ENCODE measurements at places on chromosomes 1 and 21.
A peak's percentile ranks its signal among the peaks of the same experiment; 100 is the strongest.

- no peak for DNase-seq
Measured at GRCh38 chr1:157231846-157232525, 93.8 kb upstream of the ETV3 start.

GRCh38 chr1:9603766-9604753, 15.3 kb downstream of the TMEM201 start:
- no peak for DNase-seq

GRCh38 chr1:207873055-207873890, 37.7 kb downstream of the CD34 start:
- peak; percentile 57 for DNase-seq

DNA sequence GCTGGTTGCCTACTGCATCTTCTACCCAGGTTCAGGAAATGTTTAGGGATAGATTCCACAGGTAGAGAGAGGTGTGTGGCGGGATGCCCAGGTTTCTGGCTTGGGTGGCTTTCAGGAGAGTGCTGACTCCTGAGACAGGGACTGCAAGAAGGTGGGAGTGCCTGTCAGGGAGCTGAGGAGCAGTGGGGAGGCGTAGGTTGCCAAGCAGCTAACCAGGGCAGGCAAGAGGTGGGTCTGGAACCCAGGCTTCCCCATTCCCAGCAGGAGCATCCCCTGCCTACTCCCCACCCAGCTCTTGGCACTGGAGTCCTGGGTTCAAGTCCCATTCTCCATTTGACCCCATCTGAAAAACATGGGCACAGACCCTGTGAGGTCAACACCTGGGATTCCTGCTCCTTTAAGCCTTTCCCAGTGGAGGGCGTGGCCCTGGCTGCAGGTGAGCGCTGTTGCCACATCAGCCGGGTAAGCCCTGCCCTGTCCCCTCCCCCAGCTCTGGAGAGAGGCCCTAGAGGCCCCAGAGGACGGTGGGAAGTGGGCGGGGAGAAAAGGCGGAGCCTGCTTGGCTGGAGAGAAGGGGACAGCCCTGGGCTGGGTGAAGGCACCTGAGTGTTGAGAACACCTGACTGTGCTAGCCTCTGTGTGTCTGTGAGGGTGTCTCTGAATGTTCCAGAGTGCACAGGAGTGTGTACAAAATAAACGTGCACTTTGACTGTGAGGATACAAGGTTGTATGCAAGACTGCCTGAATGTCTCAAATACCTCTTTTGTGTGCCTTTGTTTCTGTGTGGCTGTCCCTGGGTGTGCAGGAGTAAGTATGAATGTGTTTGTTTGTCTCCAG, 14.0 kb upstream of the SYNC start:
- DNase-seq = peak; percentile 37

DNA sequence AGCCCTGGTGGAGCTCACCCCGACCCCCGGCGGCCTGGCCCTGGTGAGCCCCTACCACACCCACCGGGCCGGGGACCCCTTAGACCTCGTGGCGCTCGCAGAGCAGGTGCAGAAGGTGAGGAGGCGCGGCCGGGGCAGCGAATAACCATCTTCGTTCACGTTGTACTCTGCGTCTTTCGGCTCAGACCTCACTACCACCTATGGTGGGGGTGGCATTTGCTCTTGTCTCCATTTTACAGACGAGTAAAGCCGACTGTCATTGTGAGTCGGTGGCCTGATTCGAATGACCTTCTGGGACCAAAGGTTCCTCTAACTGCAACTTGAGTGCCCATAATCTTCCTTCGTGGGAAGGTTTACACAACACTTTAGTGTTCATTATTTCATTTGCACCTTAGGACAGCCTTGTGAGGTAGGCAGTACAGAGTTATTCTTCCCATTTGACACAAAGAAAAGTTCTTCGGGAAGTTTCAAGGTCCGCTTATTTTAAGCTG, 506 bp downstream of the C1orf50 start:
- no peak for DNase-seq

DNA sequence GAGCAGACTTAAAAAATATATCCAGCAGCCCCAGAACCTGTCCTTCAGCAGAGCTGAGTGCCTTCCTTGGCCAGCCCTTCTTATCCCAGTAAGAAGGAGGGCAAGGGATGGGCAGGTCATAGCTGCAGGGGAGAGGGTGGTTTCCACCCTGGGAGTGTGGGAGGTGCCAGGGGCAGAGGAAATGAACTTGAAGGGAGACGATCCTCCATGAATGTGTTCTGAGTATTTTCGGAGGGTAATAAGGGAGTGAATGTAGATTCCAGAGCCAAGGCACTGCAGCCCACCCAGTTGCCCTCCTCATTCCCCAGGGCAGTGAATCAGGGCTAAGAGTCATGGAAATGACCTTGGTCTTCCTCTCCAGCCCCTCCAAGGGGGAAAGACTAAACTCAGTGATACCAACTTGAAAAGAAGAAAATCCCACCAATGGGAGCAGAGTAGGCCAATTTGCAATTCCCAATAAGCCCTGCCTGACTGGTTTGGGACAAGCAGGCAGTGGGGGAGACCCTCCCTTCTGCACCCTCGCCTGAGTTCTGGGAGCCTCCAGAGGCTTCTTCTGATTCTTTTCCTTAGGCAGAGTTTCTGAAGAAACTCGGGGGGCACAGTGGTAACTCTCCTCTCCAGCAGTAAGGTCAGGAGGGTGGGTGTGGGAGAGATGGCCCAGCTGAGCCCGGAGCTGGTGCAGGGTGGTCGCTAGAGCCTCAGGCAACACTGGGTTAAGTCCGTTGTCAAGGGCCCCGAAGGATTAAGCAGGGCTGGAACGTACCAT, 4.2 kb downstream of the MYOG start:
- no peak for DNase-seq

DNA sequence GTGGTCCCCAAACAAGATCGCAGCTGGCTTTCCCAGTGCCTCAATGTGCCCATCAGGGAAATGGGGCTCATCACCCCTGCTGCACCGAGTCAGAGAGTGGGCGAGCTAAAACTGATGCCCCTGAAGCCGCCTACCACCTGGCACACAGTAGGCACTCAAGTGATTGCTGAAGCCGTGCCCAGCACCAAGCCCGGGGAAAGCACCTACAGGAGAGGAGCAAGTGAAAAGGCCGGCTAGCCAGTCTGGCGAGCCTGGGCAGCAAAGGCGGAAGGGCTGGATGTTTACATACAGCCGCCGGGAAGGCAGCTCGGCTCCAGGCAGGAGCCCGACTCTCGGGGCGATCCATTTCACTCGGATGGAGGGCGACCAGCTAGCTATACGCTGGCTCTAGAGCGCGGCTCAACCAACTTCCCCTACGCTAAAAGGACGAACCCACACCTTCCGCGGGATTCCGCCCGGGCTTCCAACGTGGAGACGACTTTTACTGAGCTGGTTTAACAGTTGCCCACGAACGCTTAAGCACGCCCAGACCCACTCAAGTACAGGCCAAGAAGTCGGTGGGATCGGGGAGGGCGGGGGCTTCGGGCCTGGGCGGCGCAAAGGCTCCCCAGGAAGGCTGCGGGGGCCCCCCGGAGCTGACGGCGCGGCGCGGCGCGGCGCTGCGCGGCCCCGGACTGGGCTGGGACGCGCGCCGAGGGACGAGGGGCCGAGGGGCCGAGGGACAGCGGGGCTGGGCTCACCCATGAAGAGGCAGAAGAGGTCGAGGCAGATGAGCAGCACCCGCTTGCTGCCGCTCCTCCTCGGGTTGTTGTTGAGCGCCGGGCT, 1.0 kb downstream of the PLPP3 start:
- no peak for DNase-seq

- peak; percentile 62 for DNase-seq
Measured at GRCh38 chr21:42406201-42406621, 2.5 kb downstream of the UBASH3A start.

- peak; percentile 11 for DNase-seq
Measured at GRCh38 chr1:110370827-110371226, 20.0 kb downstream of the SLC16A4 start.

DNA sequence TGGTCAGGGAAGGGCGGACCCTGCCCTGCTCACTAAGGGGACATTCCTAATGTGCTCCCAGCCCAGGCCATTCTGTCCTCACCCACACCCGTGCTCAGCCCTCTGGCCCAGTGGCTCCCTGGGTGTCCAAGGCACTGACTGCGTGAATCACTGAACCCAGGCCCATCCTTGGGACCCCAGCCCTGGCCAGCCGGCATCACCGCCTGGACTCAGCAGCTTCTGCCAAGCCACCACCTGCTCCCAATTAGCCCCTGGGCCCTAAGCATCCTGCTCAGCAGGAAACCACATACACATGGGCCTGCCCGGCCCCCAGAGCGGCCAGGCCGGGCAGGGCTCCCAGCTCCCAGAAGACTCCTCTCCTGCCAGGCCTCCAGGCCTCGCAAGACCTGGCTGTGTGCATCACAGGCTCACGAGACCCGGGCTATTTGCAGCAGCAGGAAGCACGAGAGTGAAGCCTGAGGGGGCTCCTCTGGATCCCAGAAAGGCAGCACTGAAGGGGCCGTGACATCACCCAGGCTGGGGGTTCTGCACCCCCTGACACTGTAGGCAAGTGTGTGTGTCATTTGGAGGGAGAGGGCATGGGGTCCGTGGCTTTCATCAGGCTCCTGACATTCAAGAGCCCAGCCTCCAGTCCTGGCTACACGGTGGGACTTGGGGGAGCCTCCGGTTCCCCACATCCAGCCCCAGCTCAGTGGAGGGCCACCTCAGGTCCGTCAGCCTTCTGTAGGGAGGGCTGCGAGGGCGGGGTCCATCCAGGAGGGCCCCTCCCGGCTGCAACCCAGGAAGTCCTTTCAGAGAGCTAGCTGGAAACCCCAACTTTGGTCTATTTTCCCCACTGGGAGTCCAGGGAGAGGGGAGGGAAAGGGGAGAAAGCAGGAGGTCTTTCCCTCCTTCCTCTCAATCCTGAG, 1.6 kb downstream of the MFAP2 start:
- no peak for DNase-seq

DNA sequence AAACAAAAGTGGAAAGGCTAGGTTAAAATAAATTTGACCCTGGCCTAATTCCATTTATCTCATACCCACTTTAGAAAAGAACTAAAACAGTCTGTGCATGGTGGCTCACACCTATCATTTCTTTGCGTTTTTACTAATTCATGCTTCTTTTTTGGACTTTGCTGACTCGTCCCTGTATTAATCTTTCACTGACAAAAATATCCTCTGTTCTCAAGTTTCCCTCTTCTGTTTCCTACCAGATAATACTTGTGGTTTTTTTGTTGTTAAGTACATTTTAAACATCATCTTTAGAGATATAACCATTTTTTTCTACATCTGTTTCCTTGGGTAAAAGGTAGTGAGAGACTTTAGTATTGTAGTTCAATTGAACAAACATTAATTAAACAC, 11.5 kb downstream of the CNST start:
- DNase-seq = no peak

- no peak for DNase-seq
Measured at GRCh38 chr1:58576727-58577653, at the start of gene TACSTD2. Gene TACSTD2 (minus strand): TSS chr1:58577252. CDS start chr1:58577156, 96 bp downstream.

GRCh38 chr1:25462732-25463131, 32.0 kb downstream of the MACO1 start:
- DNase-seq = no peak

GRCh38 chr1:92901126-92901525, 60.1 kb downstream of the DIPK1A start:
- DNase-seq = no peak

DNA sequence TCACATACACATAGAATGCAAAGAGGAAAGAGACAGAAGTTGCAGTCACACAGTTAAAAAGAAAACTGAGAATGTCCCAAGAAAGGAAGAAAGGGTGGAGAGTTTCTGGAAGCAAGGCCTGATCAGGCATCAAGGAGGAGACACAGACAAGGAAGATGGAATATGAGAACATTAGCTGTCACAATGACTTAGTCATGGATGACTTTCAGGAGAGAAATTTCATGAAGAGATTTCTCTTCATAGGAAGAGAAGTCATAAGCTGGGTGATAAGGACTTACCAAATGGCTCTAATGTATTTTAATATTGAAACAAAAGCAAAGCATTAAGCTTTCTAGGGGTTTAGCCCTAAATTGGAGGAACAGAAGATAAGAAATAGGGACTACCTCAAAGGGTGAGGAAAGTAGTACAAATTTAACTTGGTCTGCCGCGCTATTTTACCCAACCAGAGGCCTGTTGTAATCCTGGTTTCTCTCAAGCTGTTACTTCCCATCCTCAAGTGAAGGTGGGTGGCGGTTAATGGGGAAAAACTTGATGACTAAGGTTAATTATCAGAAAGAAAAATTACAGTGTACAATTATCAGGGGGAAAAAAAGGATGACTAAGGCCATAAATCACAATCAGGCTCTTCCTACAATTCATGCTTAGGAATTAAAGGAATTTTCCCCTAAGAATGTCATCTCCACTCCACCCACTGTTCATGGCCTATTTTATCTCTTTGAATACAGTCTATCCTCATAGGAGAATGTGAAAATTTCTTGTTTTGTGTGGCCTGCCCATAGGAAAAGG, 93.9 kb upstream of the ADGRL2 start:
- no peak for DNase-seq

Data from stimulated activated CD4-positive, alpha-beta T cell treated with anti-CD3 and anti-CD28 coated beads, Interleukin-4, amount 100 ng/mL, for 24 hours (primary cell).